Mesendoderm (in vitro differentiated cells): ENCODE measurements at places on chromosomes 5 and 9.

DNA sequence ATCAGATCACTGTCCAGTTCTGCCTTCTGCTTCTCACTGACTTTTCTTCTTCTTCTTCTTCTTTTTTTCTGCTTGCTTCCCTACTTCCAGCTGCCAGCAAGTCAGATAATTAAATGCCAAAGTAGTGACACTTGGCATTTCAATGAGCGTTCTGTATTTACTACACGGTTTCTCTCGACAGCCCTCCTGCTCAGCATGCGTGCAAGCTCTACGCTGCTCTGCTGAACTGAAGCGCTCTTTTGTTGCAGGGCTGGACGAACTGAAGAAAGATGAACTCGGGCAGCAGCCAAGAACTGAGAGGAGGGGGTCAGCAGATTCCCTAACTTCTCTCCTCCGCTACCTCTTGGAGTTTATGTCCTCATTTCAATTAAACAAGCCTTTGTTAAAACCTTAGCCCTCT, 319.1 kb downstream of the GLIS3 start:
- no peak for DNase-seq

GRCh38 chr5:150361301-150361700, 3.8 kb downstream of the TCOF1 start:
- DNase-seq, result no peak

DNA sequence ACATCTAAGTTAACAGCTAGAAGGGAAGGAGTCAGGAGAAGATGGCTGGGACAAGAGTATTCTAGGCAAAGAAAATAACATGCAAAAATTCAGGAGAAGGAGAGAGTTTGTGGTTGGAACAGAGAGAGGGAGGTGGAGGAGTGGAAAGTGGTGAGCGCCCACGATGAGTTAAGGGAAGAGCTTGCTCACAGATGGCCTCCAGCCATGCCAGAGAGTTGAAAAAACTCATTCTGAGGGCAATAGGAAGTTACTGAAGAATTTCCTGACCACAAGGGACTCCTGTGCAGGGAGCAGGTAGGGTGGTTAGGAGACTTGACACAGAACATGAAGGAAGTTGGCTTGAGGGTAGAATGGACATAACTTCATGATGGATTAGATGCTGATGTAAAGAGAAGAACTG, 159.7 kb downstream of the DOCK2 start:
- DNase-seq, result no peak

- DNase-seq, result no peak
Observed at GRCh38 chr9:134812343-134812673, 68.3 kb upstream of the FCN2 start.

DNA sequence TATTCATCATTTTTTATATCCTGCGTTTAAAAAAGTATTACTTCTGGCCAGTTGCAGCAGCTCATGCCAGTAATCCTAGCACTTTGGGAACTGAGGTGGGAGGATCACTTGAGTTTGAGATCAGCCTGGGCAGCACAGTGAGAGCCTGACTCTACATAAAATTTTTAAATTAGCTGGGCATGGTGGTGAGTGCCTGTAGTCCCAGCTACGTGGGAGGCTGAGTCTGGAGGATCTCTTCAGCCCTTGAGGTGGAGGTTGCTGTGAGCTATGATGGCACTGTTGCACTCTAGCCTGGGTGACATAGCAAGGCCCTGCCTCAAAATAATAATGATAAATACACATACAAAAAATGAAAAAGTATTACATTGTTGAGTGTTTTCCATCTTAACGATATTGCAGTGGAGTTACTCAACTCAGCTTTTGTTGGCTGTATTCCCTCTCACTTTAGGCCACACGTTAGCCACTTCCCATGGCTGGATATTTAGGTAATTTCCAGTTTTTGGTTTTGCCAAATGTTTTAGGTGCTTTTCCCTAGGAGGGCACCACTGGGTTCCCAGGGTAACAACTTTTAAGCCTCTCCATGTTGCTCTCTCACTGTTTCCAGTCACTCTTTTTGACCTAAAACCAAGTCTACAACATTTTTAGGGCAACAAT, 20.6 kb downstream of the SHB start:
- DNase-seq, result no peak

DNA sequence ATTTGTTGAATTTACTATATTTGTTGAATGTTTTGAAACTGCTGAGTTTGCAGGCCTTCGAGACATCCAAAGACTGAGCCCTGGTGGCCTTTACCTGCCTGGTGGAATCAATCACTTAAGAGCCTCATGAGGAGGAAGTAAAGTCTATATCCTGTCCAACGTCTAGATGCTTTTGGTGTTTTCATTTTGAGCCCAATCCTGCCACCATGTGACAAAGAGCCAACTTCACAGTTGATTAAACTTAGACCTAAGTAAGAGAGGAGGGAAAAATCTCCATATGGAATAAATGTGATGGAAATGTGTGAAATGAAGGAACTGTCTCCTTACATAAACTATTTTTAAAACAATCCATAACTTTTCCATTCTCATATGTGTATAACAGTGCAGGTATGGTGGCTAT, 220.1 kb downstream of the PRR16 start:
- DNase-seq, result no peak
